ENCODE measurements at places on chromosomes 2 and 18.

DNA sequence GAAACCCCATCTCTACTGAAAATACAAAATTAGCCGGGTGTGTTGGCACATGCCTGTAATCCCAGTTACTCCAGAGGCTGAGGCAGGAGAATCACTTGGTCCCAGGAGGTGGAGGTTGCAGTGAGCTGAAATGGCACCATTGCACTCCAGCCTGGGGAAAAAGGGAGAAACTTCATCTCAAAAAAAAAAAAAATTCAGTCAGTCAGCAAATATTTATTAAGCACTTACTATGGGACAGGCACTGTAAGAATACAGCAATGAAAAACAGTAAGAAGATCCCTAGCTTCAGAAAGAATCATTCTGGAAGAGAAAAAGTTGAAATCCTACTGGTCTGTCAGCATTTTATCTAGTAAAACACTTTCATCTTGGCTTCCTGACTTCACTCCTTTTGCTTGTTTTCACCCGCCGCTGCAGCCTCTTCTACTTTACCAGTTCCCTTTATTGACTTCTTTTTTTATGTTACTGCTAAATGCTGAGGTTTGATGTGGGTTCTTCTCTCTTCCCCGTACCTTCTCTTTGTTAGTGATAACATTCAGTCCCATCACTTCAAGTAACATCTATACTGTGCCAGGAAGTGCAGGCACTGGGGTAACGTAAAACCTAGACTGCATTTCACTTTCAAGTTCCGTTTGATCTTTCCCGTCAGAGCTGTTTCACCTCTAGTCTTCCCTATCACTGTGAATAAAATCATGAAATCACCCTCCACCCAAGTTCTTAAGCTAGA lies 10.8 kb upstream of the TAF4B start:
- peak; percentile 75 for DNase-seq

GRCh38 chr2:120448961-120449810 lies 103.2 kb downstream of the INHBB start:
- DNase-seq: no peak

- DNase-seq: no peak
Measured at GRCh38 chr2:181841079-181841478, 50.5 kb upstream of the ITPRID2 start.

DNA sequence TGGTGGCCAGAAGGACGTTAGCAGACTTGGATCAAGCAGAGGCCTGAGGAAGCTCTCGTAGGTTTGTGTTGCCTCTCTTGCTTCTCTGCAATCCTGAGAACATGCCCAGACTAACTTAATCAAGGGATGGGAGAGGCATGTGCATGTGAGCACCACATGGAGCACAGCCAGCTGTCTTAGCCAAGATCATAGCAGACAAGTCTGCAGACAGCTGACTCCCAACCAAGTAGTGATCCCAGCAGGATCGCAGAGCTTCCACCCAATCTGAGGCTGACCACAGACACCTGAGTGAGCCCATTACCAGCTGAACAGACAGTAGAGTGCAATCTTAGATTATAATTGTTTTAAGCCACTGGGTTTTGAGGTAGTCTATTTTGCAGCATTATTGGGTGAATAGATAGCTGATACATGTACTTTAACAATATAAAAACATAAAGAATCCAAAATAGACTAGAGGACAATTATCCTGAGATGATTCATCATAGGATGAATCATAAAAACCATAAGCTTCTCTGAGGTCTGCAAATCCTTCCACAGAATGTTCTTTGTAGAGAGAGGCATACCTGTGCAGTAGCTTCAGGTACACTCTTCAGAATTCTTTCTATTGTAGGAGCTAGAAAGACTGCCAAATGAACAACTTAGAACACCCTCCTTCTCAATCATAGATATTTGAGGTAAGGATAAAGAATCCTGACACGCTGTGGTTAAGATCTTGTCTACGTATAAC lies 25.2 kb upstream of the FAM110C start:
- DNase-seq: no peak

- DNase-seq: no peak
Measured at GRCh38 chr2:239824046-239824694, 201.0 kb downstream of the NDUFA10 start.

- no peak for DNase-seq
Measured at GRCh38 chr2:233259730-233260129, 8.3 kb downstream of the ATG16L1 start.

GRCh38 chr18:53701697-53702096 lies 522.8 kb downstream of the MBD2 start:
- no peak for DNase-seq

- no peak for DNase-seq
Measured at GRCh38 chr2:240418311-240418710, 17.2 kb upstream of the GPC1 start.

- DNase-seq: no peak
Measured at GRCh38 chr2:166764216-166764615, 124.1 kb upstream of the XIRP2 start.

- DNase-seq: no peak
Measured at GRCh38 chr18:42211201-42211600, 256.2 kb downstream of the PIK3C3 start.

DNA sequence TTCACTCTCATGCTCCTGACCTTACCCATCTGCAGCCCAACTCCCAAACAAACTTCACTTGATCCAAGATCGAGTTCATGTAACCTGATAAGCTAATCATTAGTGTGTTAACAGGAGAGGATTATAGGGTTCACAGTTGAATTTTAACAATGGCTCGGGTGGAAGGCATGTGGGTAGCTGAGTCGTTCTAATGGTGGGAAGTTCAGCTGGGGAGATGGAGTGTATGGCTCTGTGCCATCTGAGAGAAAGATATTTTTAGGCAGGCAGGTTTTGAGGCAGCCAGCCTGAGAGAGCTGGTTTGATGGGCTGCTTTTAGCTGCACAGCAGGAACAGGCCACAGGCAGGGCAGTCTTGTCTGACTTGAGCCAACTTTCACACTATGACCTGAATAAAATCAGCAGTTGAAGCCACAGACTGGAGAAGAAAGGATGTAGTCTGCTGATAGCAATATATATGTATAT lies 17.7 kb upstream of the NFE2L2 start:
- DNase-seq: no peak

- DNase-seq: no peak
Measured at GRCh38 chr18:58315739-58316215, 271.8 kb downstream of the NEDD4L start.

DNA sequence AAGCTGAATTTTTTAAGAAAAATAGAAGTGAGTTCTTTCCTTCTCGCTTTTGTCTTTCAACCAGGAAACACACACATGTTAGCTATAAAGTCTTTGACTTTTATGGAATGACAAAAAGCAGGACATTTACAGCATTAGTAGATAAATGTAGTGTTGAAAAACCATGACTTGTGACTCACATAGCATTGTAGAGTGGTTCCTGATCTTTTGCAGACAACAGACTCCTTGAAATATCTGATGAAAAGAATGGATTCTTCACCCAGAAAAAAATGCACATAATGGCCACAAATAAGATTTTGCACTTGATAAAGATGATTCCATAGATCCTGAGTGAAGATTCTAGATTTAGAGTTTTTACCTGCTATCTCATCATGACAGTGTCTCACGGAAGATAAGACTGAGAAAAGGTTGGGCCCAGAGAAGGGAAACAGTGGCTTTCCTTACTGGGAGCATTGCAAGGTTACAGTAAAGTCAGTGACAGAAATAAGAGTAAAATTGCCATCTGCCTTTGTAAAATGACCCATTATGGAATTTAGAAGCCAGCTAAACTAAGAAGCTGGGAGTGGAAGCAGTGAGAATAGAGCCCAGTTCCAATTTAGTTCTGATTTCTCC lies 14.0 kb downstream of the SMARCAL1 start:
- DNase-seq: no peak
